GM12864 (cell line): ENCODE measurements at places on chromosomes 4 and X.
A peak's percentile ranks its signal among the peaks of the same experiment; 100 is the strongest.

DNA sequence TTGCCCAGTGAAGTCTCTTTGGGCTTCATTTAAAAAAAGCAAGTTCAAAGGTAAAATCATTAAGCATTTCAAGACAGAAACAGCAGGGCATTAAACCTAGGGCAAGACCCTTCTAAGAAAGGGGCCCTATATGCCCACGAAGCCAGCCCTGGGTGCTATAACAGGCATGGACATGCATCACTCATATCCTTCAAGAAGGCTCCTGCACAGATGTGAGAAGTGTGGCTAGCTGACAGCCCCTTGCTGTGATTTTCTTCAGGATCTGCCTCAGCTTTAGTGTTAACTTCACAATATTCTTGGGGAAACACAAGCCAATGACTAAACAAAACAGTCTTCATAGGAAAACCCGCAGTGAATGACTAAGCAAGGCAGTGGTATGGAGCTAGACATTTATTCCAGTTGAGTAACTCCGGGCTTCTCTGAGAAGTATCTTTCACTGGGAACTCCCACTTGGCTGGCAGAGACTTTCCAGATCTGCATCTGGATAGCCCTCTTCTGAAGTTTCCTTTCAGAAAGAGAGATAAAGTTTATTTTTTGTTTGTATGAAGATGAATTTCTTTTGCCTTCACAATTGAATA is 11.9 kb upstream of the MAOA start:
- DNase-seq = no peak

GRCh38 chr4:41000356-41000755 is 214.0 kb downstream of the APBB2 start:
- no peak for DNase-seq

DNA sequence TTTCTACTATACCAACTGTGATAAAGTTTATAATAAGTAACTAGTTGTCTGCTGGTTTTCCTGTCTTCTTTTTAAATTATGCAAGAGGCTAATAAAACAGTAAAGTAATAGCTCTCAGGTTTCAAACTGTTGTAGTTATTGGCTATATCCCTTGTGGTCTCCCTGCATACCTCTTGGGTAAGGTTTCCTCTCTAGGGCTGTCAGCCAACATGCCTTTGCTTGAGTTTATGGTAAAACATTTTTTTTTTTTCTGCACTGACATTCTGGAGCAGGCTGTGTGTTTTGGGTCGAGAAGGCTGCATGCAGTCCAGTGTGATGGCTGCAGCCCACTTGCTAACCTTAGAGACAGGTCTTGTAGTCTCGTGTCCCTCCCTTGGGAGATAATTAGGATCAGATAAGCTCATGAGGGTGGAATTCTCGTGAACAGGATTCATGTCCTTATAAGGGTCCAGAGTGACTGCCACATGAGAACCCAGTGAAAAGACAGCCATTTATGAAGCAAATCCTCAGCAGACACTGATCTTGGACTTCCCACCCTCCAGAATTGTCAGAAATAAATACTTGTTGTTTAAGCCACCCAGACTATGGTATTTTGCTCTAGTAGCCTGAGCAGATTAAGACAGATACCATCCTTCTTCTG is 831.2 kb downstream of the CCSER1 start:
- DNase-seq = no peak

- DNase-seq = peak; percentile 93
These were observed 114.0 kb downstream of the RBM47 start for GRCh38 chr4:40515398-40516293.

GRCh38 chr4:2800691-2801596 is 8.1 kb downstream of the SH3BP2 start:
- DNase-seq = no peak

DNA sequence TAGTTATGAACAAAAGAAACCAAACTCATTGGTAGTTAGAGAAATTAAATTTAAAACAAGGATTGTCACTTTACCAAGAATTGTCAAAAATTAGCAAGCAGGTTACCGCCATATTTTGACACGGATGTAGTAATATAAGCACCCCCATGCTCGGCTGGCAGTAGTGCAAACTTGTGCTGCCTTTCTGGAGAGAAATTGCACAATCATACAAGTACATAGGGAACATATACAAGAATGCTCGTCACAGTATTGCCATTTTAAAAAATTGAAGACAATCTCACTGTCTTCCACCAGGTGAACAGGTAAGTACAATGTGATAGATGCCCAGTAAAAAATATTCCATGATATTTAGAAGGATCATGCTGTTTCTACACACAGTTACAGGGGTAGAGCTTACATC is 55.6 kb upstream of the SLC39A8 start:
- DNase-seq = no peak

DNA sequence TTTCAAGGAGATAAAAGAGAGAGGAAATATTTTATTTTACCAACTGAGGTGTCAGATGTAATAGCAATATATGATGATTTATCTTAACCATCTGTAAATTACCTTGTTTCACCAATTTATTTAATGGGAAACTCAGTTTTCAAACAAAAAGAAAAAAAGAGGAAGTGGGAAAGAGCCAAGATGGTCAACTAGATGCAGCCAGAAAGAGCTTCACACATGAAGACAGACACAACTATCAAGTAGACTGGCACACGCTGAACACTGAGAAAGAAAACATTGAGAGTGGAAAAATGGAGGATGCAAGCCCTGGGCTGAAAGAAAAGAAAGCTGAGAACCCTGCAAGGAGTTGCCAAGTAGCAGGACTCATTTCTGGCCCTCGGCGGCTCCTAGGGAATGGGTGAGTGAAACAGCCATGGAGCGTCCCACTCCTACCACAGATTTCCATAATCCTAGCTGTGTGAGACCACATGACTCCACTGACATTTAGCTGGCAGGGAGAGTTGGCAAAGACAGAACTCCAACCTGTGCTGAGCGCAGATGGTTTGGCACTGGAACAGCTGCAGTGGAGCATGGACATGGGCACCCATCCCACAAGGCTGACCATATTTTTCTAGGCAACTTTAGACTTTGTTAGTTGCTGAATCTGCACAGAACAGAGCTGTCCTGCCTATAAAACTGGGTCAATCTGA is 409.3 kb downstream of the FAM47B start:
- DNase-seq = no peak

DNA sequence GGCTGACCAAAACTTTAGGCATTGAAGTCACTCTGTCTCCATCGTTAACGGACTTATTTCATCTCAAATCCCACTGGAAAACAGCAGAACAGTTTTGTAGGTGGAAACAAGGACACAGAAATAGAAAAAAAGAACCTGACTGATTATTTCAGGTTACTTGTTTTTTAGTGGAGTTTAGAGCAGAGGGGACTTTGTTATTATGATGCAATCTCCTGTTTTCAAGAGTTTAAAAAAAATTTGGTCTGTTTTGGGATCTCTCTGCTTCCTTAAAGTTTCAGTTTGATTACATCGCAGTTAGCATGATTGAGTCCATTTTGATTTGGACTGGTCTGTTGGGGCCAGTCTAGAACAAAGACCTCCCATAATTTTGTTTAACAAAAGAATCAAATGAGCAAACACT is 13.6 kb downstream of the PROM1 start:
- DNase-seq = no peak
